Karpas-422 (cell line): ENCODE measurements at places on chromosomes 5 and 9.

DNA sequence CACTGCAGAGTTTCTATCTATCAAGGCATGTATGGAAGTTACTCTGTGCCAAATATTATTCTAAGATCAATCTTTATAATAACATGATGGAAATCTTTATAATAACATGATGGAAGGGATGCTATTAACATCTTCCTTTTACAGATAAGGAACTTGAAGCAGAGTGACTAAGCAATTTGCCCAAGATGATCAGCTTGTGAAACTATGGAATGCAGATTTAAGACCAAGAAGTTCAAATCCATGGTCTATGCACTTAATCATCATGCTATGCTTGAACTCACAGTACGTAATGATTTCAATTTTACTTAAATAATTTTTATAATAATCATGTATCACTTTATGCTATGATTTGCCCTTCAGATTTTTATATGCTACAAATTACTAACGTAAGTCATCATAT is 123.1 kb downstream of the DNAH5 start:
- no peak for DNase-seq

- DNase-seq, result no peak
These were observed 2.3 kb upstream of the AQP3 start for GRCh38 chr9:33449715-33450114.

DNA sequence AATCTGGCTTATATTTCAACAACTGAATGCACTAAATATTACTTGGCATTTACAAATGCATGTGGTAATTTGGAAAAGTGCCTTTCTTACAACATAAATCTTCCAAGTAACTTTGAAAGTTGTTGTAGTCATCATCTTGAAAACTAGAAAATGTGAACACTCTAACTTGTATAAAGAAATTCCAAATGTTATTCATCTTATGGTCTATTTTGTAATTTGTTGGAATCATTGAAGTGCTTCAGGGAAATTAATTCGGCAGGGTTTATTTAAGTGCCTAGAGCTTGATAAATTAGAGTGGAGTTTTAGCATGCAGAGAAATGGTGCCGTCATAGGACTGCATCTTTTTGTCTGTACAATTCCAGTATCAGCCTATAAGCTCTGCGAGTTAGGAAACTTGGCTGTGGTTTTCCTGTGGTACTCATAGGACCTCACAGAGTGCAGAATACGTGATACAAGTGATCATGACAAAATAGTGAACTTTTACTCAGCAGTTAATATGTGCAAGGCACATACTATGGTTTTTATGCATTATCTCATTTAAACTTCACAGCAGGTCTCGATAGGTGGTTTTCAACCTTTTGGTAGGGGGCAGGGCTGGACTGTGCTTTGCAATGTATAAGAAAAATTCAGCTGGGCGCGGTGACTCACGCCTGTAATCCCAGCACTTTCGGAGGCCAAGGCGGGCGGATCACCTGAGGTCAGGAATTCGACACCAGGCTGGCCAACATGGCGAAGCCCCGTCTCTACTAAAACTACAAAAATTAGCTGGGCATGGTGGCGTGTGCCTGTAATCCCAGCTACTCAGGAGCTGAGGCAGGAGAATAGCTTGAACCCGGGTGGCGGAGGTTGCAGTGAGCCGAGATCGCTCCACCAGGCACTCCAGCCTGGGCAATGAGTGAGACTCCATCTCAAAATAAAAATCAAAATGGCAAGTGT is 79.6 kb downstream of the RAI14 start:
- DNase-seq, result no peak

GRCh38 chr9:35515766-35516165 is 25.9 kb downstream of the RUSC2 start:
- DNase-seq, result no peak

- DNase-seq, result no peak
These were observed 27.0 kb downstream of the SPINK5 start for GRCh38 chr5:148090773-148091250.
